ENCODE measurements at places on chromosomes 3 and 15.

DNA sequence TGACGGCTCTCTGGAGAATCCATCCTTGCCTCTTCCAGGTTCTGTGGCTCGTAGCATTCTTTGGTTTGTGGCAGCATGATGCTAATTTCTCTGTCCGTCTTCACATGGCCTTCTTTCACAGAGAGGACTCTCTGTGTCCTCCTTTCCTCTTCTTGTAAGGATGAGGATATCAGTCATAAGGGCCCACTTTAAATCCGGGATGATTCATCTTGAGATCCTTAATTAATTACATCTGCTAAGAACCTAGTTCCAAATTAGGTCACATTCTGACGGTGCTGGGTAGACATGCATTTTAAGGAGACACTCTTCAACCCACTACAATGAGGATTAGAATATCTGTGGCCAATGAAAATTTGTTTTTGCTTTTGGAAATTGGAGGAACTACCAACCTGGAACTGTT, 15.7 kb upstream of the GXYLT2 start:
- no peak for DNase-seq

DNA sequence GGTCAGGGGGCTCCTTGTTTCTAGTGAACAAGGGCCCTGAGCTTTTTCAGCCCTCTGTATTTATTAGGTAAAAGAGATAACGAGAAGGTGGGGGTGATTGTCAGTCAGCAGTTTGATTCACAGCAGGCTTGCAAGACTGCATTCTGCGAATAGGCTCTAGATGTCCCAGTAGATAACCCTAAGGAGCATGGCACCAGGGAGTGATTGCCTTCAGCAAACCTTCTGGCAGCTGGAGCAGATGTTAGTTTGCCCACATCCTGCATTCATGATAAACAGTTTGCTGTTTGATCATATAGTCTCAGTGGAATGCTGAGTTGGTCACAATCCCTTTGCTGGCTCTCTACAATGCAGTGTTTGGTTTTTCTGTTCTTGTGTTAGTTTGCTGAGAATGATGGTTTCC, 161.3 kb upstream of the GADL1 start:
- DNase-seq = no peak

DNA sequence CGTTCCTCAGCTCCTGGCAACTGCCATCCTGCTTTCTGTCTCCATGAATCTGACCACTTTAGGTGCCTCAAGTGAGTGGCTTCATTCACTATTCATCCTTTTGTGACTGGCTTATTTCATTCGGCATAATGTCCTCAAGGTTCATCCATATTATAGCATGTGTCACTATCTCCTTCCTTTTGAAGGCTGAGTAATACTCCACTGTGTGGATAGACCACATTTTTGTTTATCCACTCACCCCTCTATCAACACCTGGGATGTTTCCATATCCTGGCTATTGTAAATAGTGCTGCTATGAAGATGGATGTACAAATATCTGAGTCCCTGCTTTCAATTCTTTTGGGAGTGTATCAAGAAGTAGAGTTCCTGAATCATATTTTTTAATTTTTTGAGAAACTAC, 98.8 kb downstream of the ADAMTS17 start:
- DNase-seq = no peak

DNA sequence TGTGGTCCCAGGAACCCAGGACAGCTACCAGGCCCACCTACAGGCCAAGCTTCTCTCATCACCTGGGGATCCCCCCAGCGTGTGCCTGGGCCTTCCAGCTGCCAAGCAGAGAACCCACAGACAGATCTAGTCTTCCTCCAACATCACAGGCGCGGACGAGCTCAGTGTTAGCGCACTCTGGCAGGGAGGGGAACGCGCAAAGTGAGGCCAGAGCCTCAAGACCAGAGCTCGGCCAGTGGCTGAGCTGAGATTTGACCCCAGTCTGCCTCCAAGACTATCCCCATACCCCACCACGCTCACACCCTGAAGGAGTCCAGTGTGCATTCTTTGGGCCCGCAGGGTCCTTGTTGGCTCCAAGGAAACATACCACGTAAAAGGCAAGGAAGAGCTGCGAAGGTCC, 5.1 kb downstream of the MFGE8 start:
- DNase-seq = no peak

DNA sequence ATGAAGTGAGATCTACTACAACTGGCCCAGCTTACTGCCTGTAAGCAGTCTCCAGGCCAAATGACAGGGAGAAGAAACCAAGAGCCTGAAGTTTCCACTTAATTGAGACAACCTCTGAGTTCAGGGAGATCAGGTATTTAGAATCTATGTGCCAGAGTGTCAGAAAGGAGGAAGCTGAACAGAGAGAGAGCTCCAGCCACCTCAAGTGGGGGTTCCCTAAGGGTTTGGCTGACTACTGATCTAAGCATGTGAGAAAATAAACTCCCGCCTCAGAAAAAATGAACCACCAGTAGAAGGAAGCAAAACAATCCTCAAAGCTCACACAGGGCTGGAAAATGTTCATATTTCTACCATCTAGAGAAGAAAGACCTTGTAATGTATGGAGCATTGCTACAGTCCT, 25.0 kb downstream of the ADAM10 start:
- no peak for DNase-seq

- DNase-seq = no peak
These were observed 162.5 kb downstream of the TPRG1 start for GRCh38 chr3:189334064-189334920.

- DNase-seq = no peak
These were observed 34.0 kb downstream of the MYRIP start for GRCh38 chr3:39843440-39843839.

GRCh38 chr3:120683671-120684301, 1.7 kb upstream of the HGD start:
- DNase-seq = no peak

DNA sequence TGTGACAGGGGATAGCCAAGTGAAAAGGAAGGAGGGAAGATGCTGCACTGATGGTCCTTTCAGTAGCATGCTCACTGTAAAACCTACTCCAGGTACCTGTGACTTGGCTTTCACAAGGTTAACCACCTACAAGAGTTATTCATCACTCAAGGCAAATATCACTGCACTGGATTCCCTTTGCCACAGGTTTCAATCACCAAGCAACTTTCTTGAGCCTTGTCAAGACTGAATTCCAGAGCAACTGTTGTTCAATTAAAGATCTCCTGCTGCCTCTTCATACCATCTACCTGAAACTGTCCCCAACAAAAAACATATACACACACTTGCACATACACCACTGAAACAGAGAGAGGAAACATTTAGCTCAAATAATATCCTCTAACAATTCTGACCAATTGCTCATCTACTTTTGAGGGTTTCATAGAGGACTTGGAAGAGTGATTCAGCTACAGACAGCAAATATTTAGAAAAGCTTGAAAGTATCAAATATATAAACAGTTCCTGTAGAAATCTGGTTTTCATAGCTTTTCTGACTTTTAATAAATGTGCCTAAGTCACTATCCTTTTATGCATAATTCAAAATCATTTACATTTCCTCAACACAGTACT, 6.5 kb downstream of the IGF2BP2 start:
- no peak for DNase-seq

DNA sequence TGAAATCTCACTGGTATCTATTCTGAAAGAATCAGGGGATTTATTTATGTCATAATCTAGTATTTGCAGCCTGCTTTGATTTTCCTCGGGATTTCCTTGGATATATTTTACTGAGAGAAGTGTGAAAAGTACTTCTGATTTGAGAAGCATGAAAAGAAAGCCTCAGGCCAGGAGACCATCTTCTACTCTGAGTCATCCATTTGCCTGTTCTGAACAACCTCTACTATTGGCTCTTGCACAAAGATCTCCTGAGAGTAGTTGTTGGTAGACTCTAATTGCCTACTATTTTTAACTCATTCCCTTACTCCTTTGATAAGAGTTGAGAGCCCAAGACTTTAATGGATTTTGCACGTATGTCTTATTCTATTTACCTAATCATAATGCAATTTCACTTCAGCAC, 318.9 kb downstream of the BCHE start:
- no peak for DNase-seq

- DNase-seq = no peak
These were observed 53.5 kb downstream of the SEMA5B start for GRCh38 chr3:122973893-122974615.

DNA sequence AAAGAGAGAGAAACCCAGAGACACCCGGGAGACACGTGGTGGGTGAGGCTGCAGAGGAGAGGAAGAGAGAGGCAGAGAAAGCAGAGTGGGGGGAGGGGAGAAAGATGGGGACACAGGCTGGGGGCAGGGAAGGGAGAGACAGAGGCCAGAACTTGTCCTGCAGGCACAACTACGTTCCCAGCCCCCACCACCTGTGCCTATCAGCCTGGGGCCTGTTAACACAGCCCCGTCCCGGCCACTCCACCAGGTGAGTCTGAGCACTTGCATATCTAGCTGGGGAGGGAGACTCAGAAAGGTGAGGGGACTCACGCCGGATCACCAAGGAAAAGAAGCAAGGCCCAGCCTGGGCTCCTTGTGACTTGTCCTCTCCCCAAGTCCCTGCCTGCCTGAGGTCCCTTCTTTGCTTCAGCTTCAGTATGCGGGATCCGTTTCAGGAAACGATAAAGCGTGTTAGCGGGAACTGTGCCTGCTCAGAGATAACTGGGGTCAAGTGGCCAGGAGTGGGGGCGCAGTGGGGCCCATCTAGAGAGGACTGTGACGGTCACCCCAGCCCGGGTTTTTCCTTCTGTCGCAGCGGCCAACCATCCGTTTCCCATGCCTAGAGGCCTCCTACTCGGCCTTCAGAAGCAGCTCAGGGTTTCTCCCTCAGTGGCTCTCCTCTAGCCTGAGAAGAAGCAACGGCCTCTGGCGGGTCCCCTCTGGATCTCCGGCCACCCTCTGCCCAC, 10.3 kb downstream of the LINGO1 start:
- no peak for DNase-seq

- DNase-seq = no peak
These were observed 6.7 kb downstream of the SLC51A start for GRCh38 chr3:196222876-196223595.

- no peak for DNase-seq
These were observed 26.5 kb downstream of the RPLP1 start for GRCh38 chr15:69479081-69479480.

DNA sequence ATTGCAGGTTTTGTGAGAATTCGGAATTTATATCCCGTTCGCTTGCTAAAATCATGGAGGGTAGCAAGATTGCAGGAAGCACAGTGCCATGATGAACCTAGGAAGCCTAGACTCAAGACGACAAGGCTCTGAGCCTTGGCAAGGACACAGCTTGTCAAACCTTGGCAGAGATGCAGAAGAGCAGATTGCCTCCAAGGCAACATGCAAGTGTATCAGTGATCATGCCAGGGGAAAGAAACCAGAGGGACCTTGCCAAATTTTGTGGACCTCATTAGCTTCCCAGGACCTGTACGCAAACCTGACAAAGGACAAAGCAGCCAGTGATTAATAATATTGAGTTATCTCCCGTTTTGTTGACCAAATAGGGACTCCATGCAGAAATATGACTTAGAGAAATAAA, 159.7 kb downstream of the GOLIM4 start:
- DNase-seq = no peak

DNA sequence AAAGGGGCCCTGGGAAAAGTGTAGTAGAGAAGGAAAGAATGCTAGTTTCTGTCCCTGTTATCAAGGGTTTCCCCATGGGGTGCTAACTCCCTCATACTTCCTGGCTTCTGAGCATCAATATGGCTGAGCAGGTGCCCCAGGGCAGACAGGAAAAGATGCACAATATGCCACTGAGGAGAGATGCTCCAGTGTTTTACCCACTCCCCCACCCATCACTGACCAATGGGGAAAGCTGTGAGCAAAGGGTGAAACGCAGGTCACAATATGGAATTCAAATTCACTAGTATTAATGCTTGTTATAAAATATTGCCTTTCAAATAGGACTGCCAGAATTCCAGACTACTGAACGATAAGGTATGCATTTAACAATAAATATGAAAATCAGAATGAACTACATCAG, 187.5 kb upstream of the CTNNB1 start:
- no peak for DNase-seq

- no peak for DNase-seq
These were observed 510.8 kb upstream of the SEMA6D start for GRCh38 chr15:47206358-47206978.

DNA sequence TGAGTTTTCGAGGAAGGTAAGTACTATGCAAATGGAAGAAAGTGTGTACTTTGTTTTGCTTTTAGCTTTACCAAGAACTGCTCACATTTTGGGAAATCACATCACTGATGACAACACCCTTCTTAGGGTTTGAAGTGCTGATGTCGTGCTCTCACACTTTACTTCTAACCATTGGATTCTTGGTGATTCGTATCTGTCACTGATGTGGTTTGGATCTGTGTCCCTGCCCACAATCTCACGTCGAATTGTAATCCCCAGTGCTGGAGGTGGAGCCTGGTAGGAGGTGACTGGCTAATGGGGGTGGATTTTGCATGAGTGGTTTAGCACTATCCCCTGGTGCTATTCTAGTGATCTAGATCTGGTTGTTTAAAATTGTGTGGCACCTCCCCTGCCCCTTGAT, 75.4 kb upstream of the RGMA start:
- DNase-seq = no peak

DNA sequence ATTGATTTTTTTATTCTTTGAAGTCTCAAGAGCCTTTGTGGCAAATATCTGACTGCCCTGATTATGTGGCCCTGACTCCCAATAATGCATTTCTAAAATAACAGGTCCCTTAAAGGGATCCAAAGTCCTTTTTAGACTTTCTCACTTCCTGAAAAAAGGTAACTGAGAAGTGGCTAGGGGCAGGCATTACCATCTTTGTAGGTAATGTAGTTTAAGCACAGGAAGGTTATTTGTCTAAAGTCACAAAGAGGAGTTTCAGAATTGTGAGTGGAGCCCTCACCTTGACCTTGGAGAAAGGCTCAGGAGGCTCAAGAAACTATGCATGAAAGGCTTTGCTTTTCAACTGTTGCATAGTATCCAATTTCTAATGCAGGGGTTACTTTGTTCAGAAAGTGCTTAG, 142.9 kb upstream of the MRPL3 start:
- no peak for DNase-seq

DNA sequence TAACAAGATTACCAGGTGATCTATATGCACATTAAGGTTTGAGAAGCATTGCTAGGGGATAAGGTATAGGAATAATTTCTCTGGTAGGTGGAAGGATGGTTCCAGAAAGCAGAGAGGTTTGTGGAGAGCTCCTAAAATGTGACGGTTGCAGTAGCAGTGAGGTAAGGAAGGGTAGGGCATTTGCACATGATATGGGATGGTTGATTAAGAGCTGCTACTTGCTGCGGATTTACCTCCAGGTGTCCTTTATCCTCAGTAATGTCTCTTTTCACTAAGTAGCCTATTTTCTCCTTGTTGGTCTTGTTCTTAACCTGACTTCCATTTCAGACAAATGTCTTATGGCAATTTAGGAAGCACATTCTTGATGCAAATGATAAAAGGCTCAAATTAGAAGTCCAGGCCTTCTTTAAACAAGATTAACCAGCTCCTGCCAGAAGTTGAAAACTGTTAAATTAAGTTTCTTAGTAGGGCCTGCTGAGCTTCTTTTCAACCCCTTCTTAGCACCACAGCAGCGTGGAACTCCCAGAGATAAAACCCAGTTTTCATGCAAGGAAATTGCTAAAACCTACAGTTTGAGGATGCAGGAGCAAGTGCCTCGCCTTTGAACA, 231.1 kb upstream of the GADL1 start:
- DNase-seq = no peak

Measured in NCI-H187 treated with DMSO at 0.1 percent for 48 hours (cell line).